Activated T-cell treated with anti-CD3 and anti-CD28 coated beads for 1 hour (primary cell): ENCODE measurements at places on chromosomes 13 and 19.

DNA sequence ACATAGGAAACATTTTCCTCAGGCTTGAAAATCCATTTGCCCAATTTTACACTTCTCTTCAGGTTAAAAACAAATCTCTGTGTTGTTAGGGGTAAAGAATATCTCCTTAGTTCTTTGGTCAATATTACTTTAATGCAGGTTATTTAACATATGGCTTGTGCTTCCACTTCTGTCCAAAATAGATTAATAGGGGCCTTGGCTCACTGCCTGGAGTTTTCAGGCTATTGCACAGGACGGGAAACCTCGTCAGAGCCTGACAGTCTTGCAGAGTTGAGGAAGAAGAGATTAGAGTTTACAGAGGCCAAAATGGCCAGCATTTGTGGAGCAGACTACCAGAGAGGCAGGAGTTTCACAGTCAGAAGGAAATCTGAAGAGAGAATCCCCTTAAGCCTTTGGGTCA is 863.9 kb upstream of the GPC6 start:
- DNase-seq: no peak

DNA sequence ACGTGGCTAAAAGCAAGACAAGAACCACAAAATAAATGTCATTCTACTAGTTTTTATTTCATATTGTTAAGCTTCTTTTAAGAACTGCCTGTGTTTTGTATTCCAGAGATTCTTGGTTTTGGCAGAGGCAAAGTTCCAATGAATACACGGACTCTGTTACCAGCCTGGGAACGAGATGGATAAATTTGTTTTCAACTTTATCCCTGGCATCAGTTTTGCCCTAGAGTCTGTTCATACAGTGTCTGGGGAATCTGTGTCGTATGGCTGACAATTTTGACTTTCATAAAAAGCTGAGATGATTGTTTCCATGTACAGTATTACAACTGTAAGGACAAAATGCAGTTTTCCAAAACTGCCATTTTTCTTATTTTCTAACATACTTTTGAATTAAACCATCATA is 327.6 kb downstream of the TBC1D4 start:
- no peak for DNase-seq

- DNase-seq: no peak
These were observed 6.4 kb downstream of the LYL1 start for GRCh38 chr19:13095934-13096927.

DNA sequence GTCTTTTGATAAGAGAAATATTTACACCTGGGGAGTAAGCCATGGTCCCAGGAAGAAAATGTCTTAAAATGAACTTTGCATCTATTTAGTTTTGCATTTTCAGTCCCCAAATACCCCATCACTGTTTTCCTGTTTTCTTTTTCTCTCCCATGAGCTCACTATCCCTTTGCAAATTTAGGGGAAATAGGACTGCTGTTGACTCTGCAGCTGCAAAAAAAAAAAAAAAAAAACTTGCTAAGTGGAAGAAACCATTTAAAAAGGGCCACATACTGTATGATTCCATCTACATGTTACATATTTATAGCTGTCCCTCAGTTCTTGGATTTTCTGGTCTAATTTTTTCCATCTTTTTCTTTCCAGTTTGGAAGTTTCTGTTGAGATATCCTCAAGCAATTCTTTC is 98.2 kb upstream of the SERP2 start:
- DNase-seq: no peak
